ENCODE measurements at places on chromosomes 12 and 14.

- DNase-seq: no peak
- H3K4me3 ChIP-seq: peak overlapping the region; percentile 84
- no peaks in the 10 kb centered on the region for H3K27me3 ChIP-seq
- peak overlapping the region; percentile 94 for H3K27ac ChIP-seq
- peaks cover 10% of the 10 kb centered on the region for H3K4me1 ChIP-seq
- no peaks in the 10 kb centered on the region for H3K36me3 ChIP-seq
These were observed 976 bp downstream of the PEX5 start for GRCh38 chr12:7190268-7191055.

DNA sequence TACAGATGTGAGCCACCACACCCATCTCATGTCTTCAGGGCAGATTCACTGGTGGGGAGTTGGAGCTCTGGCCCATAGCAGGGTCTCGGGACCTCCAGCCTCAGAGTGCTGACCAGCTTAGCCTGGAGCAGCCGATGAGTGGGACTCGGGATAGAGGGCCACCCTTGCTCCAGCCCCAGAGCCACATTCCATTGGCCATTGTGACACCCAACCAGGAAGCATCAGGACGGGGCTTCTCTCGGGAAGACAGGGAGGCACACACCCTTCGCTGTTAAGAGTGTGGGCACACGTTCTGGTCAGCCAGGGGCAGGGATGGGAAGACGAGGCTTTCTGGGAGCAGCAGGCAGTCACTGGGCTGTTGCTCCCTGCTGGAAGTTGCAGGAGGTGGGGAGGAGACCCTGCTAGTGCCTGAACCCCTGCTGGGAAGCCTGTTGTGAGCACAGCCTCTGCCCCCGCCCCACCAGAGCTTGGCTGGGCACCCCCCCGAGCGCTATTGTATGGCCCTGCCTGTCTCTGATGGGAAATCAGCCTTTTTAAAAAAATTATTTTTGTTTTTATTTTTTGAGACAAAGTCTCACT, 1.6 kb downstream of the ADGRD1 start:
- H3K36me3 ChIP-seq: no peaks in the 10 kb centered on the region
- peaks cover 30% of the 10 kb centered on the region for H3K27me3 ChIP-seq
- H3K4me1 ChIP-seq: no peaks in the 10 kb centered on the region
- H3K4me3 ChIP-seq: peak overlapping the region; percentile 66
- H3K27ac ChIP-seq: peak overlapping the region; percentile 78

- no peaks in the 10 kb centered on the region for H3K4me1 ChIP-seq
- H3K36me3 ChIP-seq: no peaks in the 10 kb centered on the region
- DNase-seq: no peak
- H3K27ac ChIP-seq: no peak overlapping the region
These were observed 507.5 kb upstream of the STXBP6 start for GRCh38 chr14:25557466-25557865.

GRCh38 chr14:75981426-75982265, at the start of gene TGFB3:
Gene TGFB3 (minus strand): TSS chr14:75981995. CDS start chr14:75980893, 1,102 bp downstream.
- DNase-seq: no peak
- H3K27ac ChIP-seq: peak within 1 kb of the TSS; percentile 91
- peak within 1 kb of the TSS; percentile 91 for H3K4me3 ChIP-seq
- H3K27me3 ChIP-seq: no peaks in the 10 kb centered on the region
- H3K4me1 ChIP-seq: peaks cover 75% of the 10 kb centered on the region
- H3K36me3 ChIP-seq: no peaks in the 10 kb centered on the region

DNA sequence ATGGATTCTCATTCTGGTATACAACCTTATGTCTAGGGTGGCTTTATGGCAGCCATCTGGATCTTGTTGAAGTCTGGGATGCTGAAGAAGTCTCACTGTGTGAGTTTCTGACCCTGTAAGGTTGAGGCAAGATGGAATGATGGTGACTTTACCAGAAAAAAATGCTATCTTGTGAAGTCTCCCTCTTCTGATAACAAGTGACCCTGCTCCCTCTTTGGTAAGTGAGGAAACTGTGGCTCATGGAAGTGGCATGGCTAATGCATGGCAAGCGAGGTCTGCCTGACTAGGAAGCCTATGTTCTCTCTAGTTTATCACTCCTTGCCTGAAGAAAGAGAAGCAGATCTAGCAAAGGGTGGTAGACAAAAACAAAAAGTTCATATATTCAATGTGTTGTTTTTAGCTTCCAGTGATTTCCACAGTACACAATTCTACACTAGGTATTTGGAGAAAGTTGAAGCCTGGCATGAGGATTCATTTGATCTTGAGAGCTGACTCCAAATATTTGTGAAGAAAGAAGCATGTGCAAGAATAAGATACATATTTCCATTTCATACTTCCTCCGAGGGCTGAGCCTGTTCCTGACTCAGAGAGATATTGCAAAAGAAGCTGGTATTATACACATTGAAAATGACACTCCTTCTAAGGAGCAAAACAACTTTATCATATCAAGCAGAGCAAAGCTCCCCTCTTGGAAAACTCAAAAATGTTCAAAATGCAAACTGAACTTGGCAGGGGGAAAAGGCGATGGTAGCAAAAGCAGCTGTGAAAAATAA, 63.6 kb downstream of the HELB start:
- H3K4me3 ChIP-seq: no peak overlapping the region
- no peak overlapping the region for H3K27ac ChIP-seq
- no peak for DNase-seq
- H3K27me3 ChIP-seq: no peaks in the 10 kb centered on the region
- H3K36me3 ChIP-seq: no peaks in the 10 kb centered on the region
- H3K4me1 ChIP-seq: no peaks in the 10 kb centered on the region

- no peaks in the 10 kb centered on the region for H3K36me3 ChIP-seq
- DNase-seq: no peak
- no peaks in the 10 kb centered on the region for H3K4me1 ChIP-seq
These were observed 31.9 kb upstream of the ETFBKMT start for GRCh38 chr12:31627456-31628054.

GRCh38 chr14:29906256-29906870, 21.3 kb downstream of the PRKD1 start:
- H3K4me1 ChIP-seq: peaks cover 6% of the 10 kb centered on the region
- H3K27ac ChIP-seq: no peak overlapping the region
- H3K4me3 ChIP-seq: no peak overlapping the region
- no peak for DNase-seq
- no peaks in the 10 kb centered on the region for H3K36me3 ChIP-seq
- no peaks in the 10 kb centered on the region for H3K27me3 ChIP-seq

- no peaks in the 10 kb centered on the region for H3K27me3 ChIP-seq
- H3K4me1 ChIP-seq: peaks cover 31% of the 10 kb centered on the region
- peak overlapping the region; percentile 53 for H3K4me3 ChIP-seq
These were observed 2.8 kb downstream of the TNS2 start for GRCh38 chr12:53052419-53053217.

DNA sequence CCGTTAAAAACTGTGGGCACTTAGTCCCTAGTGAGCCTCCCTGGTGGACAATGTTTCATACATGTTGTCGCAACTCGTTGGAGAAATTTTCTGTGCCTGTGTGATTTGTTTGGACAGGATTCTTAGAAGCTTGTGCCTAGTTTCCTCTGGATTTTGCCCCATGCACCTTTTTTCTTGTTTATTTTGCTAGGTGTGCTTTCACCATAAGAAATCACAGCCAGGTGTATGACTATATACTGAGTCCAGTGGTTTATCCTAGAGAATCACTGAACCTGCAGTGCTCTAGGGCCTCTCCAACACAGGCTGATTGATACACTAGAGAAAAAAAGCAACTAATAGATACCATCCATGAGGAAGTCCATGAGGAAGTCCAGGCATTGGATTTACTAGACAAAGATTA, 33.1 kb upstream of the OASL start:
- H3K27ac ChIP-seq: no peak overlapping the region
- no peaks in the 10 kb centered on the region for H3K36me3 ChIP-seq
- no peaks in the 10 kb centered on the region for H3K27me3 ChIP-seq

DNA sequence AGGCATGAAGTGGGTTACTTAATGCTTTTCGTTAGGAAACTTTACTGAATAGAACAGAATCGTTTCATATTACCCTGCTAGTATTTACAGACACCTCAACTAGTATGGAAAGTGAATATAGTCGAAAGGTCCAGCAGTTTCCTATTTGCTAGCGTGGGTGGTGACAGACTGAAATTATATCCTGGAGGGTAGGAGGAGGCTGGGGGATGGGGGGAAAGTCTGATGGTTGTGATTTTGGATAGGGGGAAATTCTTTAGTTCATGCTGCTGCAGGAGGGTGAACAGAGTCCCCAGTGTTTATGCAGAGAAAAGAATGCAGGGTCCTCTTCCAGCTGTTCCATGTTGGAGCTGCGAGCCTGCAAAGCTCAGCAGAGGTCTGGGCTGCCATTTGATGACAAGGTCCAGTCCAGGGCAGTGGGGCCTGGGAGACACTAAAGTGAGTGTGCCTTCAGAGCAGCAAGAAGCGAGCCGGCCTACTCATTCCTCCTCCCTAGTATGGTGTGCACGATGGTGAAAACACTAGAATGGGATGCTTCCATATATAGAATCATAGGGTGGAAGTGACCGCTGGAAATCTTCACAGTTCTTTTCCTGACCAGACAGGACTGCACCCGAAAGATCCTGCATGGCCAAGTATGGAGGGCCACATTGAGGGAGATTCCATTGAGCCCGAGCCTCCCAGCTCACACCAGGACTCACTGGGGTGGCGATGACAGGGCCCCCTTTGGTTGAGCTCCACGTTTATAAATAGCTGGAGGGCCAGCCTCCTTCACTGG, 2.1 kb downstream of the SAMD4A start:
- H3K4me3 ChIP-seq: peak overlapping the region; percentile 38
- H3K4me1 ChIP-seq: peaks cover 9% of the 10 kb centered on the region
- DNase-seq: no peak
- no peaks in the 10 kb centered on the region for H3K27me3 ChIP-seq
- no peaks in the 10 kb centered on the region for H3K36me3 ChIP-seq
- peak overlapping the region; percentile 75 for H3K27ac ChIP-seq

- H3K27me3 ChIP-seq: no peaks in the 10 kb centered on the region
- no peak for DNase-seq
- no peak overlapping the region for H3K27ac ChIP-seq
These were observed 41.5 kb downstream of the TEAD4 start for GRCh38 chr12:3000548-3001275.

GRCh38 chr12:114690267-114691135, 6.5 kb upstream of the TBX3 start:
- H3K4me1 ChIP-seq: peaks cover 9% of the 10 kb centered on the region
- H3K27me3 ChIP-seq: peaks cover 44% of the 10 kb centered on the region
- H3K36me3 ChIP-seq: no peaks in the 10 kb centered on the region
- H3K4me3 ChIP-seq: no peak overlapping the region
- DNase-seq: no peak

- no peaks in the 10 kb centered on the region for H3K27me3 ChIP-seq
- no peak overlapping the region for H3K4me3 ChIP-seq
- H3K4me1 ChIP-seq: no peaks in the 10 kb centered on the region
- H3K36me3 ChIP-seq: no peaks in the 10 kb centered on the region
- no peak overlapping the region for H3K27ac ChIP-seq
These were observed 27.4 kb upstream of the A2M start for GRCh38 chr12:9143137-9143536.

DNA sequence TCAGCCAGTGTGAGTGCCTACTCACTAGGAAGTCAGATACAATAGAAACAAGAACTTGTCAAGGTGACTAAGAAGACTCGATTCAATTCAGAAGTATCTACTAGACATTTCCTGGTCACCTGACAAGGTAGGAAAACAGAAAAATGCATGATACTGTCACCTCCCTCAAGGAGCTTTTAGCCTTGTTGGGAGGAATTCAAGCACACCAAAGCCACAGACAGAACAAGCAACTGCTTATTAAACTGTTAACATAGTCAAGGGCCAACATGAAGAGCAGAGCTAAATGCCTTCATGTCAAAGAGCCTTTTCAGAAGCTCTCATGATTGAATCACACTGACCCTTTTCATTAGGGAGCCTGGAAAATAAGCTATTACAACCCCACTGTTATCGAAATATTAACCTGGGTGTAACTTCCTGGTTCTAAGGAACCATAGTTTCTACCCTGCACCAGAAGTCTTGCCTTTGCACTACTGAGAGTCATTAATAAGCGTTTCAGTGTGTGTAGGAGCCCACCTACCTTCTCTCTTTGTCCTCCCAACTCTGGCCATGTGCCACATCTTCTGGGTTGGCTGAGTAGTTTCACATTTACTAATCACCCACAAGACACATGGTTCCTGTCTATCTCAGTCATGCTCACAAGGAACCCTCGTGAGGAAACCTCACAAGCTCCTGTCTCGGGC, 31.0 kb upstream of the LGALS3 start:
- H3K27me3 ChIP-seq: no peaks in the 10 kb centered on the region
- H3K36me3 ChIP-seq: no peaks in the 10 kb centered on the region
- peaks cover 49% of the 10 kb centered on the region for H3K4me1 ChIP-seq
- no peak for DNase-seq
- peak overlapping the region; percentile 76 for H3K27ac ChIP-seq

- DNase-seq: no peak
- no peaks in the 10 kb centered on the region for H3K36me3 ChIP-seq
- H3K4me3 ChIP-seq: no peak overlapping the region
- peaks cover 23% of the 10 kb centered on the region for H3K4me1 ChIP-seq
These were observed 45.7 kb upstream of the PDZRN4 start for GRCh38 chr12:41142376-41142775.

DNA sequence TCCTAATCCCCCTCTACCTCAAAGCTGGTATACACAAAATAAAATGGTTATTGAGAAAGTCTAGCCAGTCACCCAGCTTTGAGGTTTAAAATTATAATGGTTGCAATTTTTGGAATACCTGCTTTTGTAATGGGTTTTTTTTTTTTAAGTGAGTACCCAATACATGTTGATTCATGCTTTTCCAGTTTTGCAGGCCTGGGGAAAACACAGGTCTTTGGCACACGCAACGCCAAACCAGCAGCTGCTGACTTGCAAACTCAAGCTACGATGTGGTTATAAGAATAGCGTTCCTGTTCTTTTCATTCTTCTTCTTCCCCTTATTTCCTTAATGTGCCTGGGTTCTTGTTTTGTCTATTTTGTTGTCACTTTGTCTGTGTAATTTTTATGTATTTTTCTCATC, 233.0 kb downstream of the EGLN3 start:
- no peaks in the 10 kb centered on the region for H3K27me3 ChIP-seq
- no peaks in the 10 kb centered on the region for H3K4me1 ChIP-seq
- no peaks in the 10 kb centered on the region for H3K36me3 ChIP-seq
- H3K27ac ChIP-seq: no peak overlapping the region

- DNase-seq: no peak
- H3K4me3 ChIP-seq: no peak overlapping the region
- peaks cover 15% of the 10 kb centered on the region for H3K36me3 ChIP-seq
These were observed 8.6 kb downstream of the GLIPR1 start for GRCh38 chr12:75489187-75489586.

GRCh38 chr12:124085419-124086296, 112.6 kb downstream of the ZNF664 start:
- H3K36me3 ChIP-seq: no peaks in the 10 kb centered on the region
- H3K4me3 ChIP-seq: no peak overlapping the region
- H3K27me3 ChIP-seq: no peaks in the 10 kb centered on the region
- no peak overlapping the region for H3K27ac ChIP-seq

GRCh38 chr12:5567016-5567725, 135.3 kb downstream of the NTF3 start:
- no peaks in the 10 kb centered on the region for H3K27me3 ChIP-seq
- peaks cover 11% of the 10 kb centered on the region for H3K4me1 ChIP-seq
- no peak for DNase-seq
- no peak overlapping the region for H3K27ac ChIP-seq
- H3K36me3 ChIP-seq: no peaks in the 10 kb centered on the region
- no peak overlapping the region for H3K4me3 ChIP-seq

All from esophagus squamous epithelium (tissue), 5 donors.